ENCODE measurements at places on chromosomes 12 and 14.
A peak's percentile ranks its signal among the peaks of the same experiment; 100 is the strongest.

GRCh38 chr12:48489012-48489411 lies 6.7 kb downstream of the C12orf54 start:
- no peak for DNase-seq

DNA sequence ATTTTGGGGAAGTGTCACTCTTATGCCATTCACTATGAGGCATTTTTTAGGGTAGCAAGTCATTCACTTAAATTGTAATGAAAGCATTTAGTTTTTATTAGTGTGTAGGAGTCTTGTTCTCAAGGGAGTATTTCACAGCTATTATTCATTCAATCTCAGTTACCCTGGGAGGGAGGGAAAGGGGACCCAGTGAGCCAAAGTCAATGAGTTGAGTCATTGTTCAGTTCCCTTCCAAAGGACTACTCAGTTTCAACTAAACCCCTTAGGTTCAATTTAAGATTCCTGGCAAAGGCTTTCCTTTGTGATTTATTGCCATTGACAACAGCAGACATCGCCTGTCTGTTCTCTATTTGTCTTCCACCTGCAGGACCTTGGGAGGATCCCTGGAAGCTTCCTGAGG lies 29.3 kb upstream of the RASSF8 start:
- no peak for DNase-seq

GRCh38 chr12:9064201-9064814 lies 51.4 kb downstream of the A2M start:
- DNase-seq, result peak; percentile 74

GRCh38 chr14:95980402-95980801 lies 58.8 kb upstream of the C14orf132 start:
- no peak for DNase-seq

DNA sequence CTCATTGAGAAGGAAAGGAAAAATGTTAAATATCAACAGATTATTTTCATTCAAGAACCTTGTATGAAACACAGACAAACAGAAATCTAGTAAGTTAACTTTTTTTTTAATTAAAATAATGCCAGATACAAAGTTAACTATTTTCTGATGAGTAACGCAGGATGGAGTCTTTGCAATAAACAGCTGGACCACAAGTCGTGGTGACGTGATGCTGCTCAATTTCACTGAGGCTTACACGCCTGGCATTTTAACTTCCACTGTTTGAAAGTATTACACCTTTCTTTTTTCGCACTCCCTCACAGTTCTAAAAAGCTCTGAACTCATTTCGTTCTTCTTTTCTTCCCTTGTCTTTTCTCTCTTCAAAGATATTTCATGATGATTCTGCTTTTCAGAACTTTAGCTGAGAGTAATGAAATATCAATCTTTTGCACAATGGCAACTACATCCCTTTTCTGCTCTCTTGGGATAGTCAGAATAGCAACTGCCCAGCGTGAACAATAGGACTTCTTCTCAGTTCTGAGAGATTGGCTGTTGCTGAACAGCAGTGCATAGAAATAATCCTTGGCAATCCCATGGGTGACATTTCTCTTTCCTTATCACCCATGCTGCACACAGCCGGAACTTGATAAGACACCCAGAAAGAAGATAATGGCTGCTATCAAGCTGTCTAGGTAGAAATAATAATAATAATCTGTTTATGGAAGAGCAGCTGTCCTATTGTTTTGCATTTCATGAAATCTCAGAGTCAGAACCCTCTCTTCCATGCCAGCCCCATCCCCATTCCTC lies 160.5 kb downstream of the BTG1 start:
- no peak for DNase-seq

DNA sequence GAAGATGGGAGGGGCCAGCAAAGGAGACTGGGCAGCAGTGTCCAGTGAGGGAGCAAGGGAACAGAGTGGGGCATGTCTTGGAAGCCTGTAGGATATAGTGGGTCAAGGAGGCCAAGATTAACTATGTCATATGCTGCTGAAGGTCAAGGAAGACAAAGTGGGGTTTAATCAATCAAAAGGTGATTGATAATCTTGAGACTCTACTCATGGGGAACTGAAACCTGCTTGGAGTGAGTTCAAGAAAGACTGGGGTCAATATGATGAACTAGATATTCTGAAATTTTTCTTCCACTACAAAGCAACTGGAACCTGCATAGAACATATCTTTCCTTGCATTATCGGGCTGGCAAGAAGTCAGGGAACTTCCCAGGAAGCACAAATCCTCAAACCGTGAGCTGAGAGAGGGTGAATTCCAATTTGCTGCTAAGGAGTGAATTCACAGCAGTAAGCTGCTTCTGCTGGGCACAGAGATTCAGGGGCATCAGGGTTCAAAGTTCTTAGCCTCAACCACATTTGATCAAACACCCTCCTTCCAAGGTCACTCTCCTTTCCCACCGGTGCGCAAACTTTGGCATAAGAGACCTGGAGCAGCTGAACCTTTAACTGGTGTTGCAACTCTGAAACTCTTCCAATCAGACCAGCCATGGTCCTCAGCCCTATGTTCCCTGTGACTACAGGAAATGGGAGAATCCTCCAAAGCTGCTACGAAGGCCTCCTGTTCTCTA lies 40.3 kb upstream of the DCD start:
- no peak for DNase-seq

- DNase-seq, result no peak
Observed at GRCh38 chr12:64461634-64462414, 9.9 kb downstream of the TBK1 start.

DNA sequence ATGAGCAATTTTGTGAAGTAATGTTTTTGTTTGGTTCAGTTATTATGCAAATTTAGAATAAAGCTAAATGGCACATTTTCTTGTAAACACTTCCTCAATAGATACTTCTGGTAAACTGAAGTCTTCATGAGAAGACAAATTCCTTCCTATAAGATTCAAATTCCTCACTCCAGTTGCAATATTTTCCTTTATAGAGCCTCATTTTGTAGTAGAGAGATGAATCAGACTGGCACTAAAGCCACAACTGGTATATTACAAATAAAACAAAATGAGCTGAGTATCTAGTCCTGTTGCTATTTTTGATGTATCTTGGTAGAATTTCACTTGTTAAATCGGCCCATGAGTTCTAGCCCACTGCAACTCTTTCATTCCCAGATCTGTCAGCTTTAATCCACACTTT lies 5.5 kb downstream of the LGR5 start:
- DNase-seq, result no peak

- DNase-seq, result peak; percentile 88
Observed at GRCh38 chr12:65278576-65279368, at the start of gene MSRB3. Gene MSRB3, plus strand, starts transcription at chr12:65278683. Its CDS starts 29,897 bp downstream, at chr12:65308580.

- peak; percentile 36 for DNase-seq
Observed at GRCh38 chr14:100775351-100775830, 48.7 kb downstream of the DLK1 start.

DNA sequence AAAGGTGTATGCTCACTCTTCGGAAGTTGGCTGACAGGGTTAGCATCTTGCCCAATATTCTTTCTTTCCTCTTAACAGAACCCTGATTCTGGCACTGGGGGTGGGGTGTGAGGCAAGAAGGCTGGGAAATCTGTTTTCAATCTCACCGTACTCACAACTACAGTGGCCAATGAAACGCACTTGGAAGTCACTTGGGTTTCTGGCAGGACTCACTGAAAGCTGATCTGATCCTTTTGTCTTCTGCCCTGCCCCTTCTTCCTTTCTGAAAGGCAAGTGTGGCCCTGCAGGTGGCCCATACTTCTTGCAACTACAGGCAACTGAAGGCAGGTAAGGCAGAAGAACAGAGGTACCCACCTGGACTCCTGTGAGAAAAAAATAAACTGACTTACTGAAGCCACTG lies 106.9 kb downstream of the STXBP6 start:
- peak; percentile 22 for DNase-seq

GRCh38 chr12:113246478-113247122 lies 25.3 kb downstream of the TPCN1 start:
- peak; percentile 64 for DNase-seq
